Posterior vena cava (tissue), 2 donors: ENCODE measurements at places on chromosomes 7 and 10. TPM values are rescaled to one million over a fixed set of nuclear protein-coding genes. Genes with fewer than 3 reads are reported as not detected.

GIGYF1 gene
- 25.8 TPM for total RNA-seq

PALD1 gene
- 6.7 TPM for total RNA-seq

UBN2 gene
- 18.8 TPM for total RNA-seq

CAV1 gene
- 291 TPM for total RNA-seq

LOXL4 gene
- 7.6 TPM for total RNA-seq

DIP2C gene
- 39.3 TPM for total RNA-seq

LIPK gene
- total RNA-seq: not detected

H2BK1 gene
- total RNA-seq: 1.1 TPM
